Suprapubic skin (tissue), 4 donors: ENCODE measurements at places on chromosomes 4 and X. TPM values are rescaled to one million over a fixed set of nuclear protein-coding genes. Genes with fewer than 3 reads are reported as not detected.

DNA sequence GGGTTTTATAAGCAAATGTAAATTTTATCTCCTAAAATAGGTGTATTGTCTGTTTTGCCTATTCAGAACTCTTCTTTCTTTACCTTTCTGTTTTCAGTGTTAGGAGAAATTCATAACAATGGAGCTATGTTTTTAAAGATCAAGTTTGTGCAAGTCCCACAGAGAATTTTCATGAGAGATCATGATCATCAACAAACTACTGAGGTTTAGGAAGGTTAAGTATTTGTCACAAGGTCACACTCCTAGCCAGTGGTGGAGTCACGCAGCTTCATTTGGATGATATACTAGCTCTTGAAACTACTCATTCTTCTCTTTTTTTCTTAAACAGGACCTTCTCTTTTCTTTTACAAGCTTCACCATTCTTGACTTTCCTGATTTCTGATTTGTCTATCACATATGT lies 892.6 kb upstream of the FRG1 start:
- no peak overlapping the region for H3K4me3 ChIP-seq
- H3K27me3 ChIP-seq, result no peaks in the 10 kb centered on the region
- no peak overlapping the region for H3K27ac ChIP-seq
- no peak for DNase-seq
- H3K36me3 ChIP-seq, result no peaks in the 10 kb centered on the region
- H3K4me1 ChIP-seq, result no peaks in the 10 kb centered on the region

- no peaks in the 10 kb centered on the region for H3K36me3 ChIP-seq
- no peaks in the 10 kb centered on the region for H3K27me3 ChIP-seq
- DNase-seq, result no peak
- no peak overlapping the region for H3K4me3 ChIP-seq
Measured at GRCh38 chr4:40515398-40516293, 114.0 kb downstream of the RBM47 start.

The NMU gene
- 54.7 TPM for total RNA-seq

- DNase-seq, result no peak
- no peak overlapping the region for H3K4me3 ChIP-seq
- no peaks in the 10 kb centered on the region for H3K4me1 ChIP-seq
- no peak overlapping the region for H3K27ac ChIP-seq
Measured at GRCh38 chr4:25552580-25553271, 102.9 kb upstream of the SLC34A2 start.

DNA sequence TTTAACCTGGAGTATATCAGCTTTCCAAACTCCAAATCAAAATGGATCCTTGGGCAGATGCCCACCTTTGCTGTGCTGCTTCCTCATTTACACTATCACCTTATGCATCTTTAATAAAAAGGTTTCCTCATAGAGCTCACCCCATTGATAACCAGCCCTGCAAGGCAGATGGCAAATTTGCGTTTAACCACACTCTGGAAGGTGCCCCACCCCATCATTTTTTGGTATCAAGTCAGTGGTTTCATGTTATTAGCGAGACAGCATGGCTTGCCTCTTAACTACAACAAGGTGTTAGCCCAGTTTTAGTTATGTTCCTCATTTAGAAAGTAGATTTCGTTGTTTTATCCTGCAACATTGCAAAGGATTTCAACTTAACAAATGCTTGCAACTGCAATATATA lies 214.0 kb upstream of the WDFY3 start:
- no peaks in the 10 kb centered on the region for H3K27me3 ChIP-seq
- H3K27ac ChIP-seq, result no peak overlapping the region
- no peak overlapping the region for H3K4me3 ChIP-seq
- H3K4me1 ChIP-seq, result no peaks in the 10 kb centered on the region
